ENCODE measurements at places on chromosomes 16 and 17.
A peak's percentile ranks its signal among the peaks of the same experiment; 100 is the strongest.

- DNase-seq = peak; percentile 17
Observed at GRCh38 chr17:35432176-35433074, at the start of gene SLFN12. SLFN12 (minus strand) TSS chr17:35432500; CDS start chr17:35423028, 9,472 bp downstream.

DNA sequence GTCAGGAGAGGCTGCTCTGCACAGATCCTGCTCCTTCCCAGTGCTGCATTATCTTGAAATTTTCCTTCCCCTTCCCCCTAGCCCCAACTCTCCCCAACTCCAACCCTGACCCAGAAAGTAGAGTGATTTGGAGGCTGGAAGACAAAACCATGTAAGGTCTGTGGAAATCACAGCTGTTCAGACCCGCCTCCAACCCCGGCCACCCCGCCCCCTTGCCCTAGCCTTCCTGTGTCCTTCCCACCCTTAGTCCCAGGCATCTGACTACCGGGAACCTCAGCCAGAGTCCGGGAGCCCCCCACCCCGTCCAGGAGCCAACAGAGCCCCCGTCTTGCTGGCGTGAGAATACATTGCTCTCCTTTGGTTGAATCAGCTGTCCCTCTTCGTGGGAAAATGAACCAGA is at the start of gene AOC3:
Gene AOC3 (plus strand): TSS at position 246 of the 400 bp plus-strand sequence. CDS start 145 bp downstream, at position 391.
- DNase-seq = no peak

GRCh38 chr17:40306395-40306794 is 2.6 kb upstream of the RARA start:
- DNase-seq = no peak

GRCh38 chr16:88768071-88768783 is 16.8 kb downstream of the PIEZO1 start:
- DNase-seq = no peak

DNA sequence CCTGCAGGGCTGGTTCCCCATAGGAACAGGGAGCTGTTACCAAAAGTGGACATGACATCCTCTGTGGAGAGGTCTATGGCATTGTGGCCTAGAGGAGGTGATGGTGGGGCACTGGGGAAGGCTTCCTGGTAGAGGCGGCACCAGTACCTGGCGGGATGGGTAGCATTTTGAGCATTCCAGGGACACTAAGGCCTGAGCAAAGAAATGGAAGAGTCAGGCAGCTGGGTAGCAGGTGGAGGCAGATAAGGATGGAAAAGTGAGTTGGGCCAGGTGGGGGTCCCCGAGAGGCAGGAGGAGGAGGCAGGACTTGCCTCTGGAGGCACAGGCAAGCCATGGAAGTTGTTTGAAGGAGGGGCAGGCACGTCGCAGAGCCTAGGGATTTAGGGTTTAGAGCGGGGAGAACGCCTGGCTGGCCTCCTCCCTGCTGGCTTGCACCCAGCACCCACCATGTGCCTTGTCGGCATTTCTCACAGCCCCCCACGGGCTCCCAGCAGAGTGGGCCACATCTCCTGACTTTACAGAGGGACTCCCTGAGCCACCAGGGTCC is 5.1 kb upstream of the ADCY7 start:
- no peak for DNase-seq

DNA sequence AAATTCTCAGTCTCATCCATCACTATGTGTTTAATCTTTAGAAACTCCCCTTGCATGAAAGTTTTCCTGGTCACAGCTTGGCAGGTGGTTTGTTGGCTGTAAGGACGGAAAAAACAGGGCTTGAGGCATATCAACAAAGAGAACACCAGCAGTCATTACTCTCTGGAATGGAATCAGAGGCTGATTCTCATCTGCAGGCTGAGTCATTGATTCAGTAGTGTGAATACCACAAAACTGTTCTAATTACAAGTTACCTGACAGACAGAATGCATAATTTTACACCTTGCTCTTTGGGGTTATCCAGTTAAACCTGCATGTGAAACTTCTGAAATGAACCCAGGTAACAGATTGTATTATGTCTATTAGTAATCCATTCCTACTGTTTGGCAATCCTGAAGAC is 11.5 kb upstream of the SLFN12L start:
- no peak for DNase-seq

DNA sequence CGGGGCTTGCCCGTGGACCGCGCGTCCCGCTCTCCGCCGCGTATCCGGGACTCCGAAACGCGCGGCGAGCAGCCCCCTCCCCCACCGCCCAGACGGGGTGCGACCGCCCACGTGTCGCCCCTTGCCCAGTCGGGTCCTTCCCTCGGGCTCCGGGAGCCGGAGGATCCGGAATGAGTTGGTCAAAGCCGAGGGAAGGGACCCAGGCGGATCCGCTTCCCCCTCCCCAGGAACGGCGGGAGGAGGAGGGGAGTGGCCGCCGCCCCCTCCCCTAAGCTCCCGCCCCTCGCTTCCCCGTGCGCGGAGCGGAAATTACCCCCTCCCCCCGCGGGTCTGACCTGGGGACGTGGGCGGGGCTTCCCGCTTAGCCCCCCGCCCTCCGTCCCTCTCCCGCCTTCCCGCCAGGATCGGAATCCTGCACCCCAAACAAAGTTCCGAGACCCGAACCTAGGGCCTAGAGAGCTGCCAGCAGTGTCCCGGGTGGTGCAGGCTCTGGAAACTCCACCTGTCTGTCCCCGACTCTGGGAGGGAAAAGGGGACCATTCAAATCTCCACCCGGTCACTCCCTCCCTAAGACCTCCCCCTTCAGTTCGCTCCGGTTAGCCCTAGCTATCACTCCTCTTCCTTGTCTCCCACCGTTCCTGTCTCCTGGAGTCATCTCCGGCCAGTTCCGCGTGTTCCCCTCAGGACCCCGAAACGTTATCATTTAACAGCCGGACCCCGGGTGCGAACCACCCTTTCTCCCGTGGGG is 1.0 kb upstream of the IGF2BP1 start:
- DNase-seq = no peak

DNA sequence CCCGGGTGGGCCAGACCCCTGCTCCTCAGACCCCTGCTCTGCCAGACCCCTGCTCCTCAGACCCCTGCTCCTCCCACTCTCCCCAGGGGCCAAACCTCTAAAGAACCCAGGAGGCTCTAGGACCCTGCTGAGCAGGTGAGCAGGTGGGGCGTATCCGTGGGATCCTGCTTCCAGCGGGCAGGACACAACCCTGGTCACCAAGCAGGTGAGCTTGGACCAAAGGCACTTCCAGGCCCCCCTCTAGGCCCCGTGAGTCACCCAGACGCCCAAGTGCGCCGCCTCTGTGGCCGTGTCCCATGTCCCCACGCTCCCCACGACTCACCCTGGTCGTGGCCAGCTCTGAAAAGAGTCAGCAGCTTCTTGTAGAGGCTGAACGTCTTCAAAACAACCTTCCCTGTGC is 5.0 kb downstream of the CYBC1 start:
- DNase-seq = no peak

GRCh38 chr17:19703828-19704613 is 12.4 kb downstream of the SLC47A2 start:
- no peak for DNase-seq

- peak; percentile 34 for DNase-seq
Observed at GRCh38 chr16:85369741-85370528, 243.2 kb upstream of the GSE1 start.

DNA sequence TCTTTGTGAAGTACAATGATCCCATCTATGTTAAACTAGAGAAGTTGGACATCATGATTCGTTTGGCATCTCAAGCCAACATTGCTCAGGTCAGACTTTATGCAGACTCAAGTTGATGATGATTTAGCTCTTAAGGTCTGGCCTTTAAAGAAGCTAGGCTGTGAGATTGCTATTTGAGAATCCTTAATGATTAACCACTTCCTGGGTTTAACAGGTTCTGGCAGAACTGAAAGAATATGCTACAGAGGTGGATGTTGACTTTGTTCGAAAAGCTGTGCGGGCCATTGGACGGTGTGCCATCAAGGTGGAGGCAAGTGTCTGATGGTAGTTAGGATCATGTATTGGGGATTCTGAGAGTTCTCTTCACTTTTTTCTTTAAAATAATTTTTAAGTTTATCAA is 40.3 kb downstream of the AP2B1 start:
- no peak for DNase-seq

DNA sequence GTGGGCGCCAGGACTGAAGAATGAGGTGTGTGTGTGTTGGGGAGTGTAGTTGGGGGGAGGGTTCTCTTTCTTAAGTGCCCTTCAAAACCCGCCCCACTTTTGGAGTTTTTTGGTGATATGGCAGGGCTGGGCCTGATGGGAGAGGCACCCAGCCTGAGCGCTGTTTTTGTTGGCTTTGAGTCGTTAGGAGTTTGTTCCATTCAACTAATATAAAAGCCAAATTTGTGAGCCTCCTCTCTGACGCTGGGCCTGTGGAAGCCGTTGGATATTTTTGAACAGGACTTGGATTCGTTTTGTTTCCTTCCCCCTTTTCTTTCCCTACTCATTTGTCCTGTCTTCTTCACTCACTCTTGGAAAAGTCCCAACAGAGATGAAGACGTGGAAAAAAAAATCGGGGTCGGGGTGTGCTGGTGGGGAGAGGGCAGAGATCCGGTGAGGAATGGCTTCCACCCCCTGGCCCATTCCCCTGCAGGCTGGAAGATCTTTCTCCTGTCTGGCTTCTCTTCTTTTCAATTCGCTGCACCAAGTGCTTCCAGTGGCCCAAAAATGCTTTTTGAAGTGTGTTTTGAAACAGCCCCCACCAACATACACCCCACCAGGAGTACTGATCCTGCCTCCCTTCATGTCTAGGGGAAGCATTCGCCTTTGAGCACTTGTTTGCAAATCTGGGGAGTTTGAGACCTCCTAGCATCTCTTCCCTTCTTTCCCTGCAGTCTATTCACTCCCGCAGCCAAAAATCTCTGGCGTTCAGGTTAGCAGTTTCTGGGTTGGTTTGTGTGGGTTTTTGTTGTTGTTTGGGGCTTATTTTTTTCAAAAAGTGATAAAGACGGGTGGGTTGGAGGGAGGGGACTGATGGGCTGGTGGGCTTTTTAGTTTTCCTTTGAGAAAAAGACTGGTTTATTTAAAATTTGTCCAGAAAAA is 2.6 kb downstream of the FZD2 start:
- no peak for DNase-seq

GRCh38 chr17:19987897-19988296 is 10.3 kb upstream of the AKAP10 start:
- no peak for DNase-seq

DNA sequence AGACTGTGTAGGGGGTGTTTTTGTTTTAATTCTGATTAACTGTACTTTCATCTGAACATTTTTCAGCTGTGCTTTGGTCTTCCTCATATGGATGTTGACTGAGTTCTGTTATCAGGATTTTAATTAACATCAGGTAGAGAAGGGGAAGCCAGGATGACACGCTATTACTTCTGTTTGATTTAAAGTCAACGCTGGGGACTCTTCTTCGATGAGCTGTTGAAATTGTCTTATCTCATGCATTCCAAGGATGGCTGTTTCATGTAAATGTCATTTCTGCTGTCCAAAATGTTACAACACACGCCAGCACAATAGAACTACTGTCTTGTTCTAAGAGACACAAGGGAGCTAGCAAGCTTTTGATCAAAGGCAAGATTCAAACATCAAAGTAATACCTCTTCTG is 263.3 kb upstream of the CDH5 start:
- DNase-seq = no peak

GRCh38 chr17:20922128-20922670 is 120.6 kb downstream of the USP22 start:
- no peak for DNase-seq

GRCh38 chr17:65058593-65058992 is 2.1 kb upstream of the GNA13 start:
- no peak for DNase-seq

DNA sequence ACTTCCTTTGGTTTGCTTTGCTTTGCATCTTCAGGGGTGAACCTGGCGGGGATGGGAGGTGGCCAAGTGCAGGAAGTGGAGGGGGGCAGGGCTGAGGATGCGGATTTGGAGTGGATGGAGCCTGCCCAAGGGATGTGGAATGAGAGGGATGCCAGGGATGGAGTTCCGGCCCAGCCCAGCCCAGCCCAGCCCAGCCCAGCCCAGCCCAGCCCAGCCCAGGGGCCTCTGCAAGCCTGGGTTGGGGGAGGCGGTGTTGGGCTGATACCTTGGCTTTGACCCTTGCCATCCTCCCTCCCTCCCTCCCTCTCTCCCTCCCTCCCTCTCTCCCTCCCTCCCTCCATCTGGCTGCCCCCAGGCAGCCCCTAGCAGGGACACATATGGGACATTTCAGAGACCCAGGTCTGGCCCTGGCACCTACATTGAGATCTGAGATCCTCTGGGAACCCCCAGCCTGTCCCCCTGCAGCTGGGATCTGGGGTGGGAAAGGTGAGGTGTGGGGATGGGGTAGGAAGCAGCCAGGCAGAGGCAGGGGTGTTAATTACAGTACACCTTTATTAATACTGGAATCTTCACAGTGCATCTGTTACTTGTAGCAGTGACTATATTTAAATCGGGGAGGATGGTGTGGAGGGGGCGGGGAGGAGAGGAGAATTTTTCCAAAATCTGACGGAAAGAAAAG is 14.5 kb downstream of the IL34 start:
- no peak for DNase-seq

GRCh38 chr16:13896543-13897182 is 23.3 kb upstream of the ERCC4 start:
- DNase-seq = no peak

DNA sequence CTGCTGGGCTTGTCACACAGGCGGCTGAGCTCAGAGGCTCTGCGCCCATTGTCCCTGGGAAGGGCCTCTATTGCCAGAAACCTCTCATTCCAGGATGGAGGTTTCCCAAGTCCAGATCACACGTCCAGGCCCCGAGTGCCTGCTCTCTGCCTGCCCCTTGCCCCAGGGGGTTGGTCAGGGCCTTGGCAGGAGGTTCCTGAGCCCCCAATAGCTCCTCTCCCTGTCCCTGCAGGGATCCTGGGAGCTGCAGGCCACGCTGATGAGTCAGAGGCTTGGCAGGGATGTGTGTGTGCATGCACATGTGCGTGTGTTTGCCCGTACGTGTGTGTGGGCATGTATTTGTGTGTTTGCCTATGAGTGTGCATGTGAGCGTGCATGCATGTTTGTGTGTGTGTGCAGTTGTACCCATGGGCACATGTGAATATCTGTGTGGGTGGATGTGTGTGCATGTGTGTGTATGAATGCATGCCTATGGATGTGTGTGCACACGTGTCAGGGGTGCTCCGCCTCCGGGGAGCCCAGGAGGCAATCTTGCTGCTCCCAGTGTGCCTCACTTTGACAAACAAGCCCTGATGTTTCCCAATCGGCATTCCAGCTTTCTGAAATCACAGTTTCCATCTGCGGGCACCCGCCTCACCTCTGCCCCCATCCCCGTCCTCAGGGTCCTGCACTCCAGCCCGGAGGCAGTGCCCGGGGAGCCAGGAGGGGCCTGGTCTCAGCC is 98.4 kb upstream of the GSE1 start:
- DNase-seq = no peak

DNA sequence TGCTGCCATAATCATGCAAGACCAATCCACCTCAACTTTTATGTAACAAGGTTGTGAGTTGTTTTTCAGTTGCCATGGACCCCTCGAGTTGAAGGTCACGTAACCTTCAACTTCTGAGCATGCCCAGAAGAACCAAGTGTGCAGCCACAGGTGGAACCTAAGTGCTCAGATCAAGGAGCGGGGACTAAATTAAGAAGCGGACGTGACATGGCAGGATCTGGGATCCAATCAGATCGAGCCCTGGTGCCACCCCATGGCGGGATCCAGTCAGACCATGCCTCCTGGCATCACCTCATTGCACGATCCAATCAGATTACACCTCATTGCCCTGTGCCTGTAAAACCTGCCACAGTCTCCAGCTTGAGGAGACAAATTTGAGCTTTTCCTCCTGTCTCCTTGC is 204.5 kb upstream of the CDH5 start:
- no peak for DNase-seq
